ENCODE measurements at places on chromosomes 1 and 21.

- no peak for DNase-seq
Observed at GRCh38 chr1:199109160-199109559, 470.3 kb downstream of the PTPRC start.

GRCh38 chr1:176055398-176055797, 151.7 kb downstream of the COP1 start:
- DNase-seq, result no peak

DNA sequence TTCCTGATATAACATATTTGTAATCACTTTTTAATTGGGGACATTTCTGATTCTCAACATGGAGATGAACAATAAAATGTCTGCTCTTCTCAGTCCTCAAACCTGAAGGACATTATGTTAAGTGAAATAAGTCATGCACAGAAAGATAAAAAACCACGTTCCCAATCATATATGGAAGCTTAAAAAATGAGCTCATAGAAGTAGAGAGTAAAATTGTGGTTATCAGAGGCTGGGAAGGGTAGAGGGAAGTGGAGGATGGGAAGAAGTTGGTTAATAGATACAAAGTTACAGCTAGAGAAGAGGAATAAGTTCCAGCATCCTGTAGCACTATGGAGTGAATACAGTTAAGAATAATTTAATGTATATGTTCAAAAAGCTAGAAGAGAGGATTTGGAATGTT, 1.5 kb upstream of the CD48 start:
- DNase-seq, result no peak

DNA sequence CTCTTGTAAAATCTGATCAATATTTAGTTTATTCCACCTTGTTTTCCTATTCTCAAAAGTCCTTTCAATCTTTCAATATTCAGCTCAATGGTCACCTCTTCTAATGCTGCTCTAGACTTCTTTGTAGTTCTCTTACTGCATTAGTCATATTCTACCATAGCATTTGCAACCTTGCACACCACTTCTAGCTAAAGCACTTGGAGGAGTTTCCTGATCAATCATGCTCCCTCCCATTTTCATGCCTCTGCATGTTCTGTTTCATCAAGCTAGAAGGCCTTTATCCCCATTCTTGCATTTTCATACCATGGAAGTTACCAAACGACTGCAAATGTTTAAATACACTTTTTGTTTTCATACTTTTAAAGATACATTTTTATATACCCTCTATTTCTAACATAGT, 72.1 kb downstream of the SLC5A9 start:
- DNase-seq, result no peak

- no peak for DNase-seq
Observed at GRCh38 chr1:48033495-48034045, 36.4 kb upstream of the TRABD2B start.

GRCh38 chr1:202288177-202288576, 53.6 kb downstream of the UBE2T start:
- DNase-seq, result no peak

DNA sequence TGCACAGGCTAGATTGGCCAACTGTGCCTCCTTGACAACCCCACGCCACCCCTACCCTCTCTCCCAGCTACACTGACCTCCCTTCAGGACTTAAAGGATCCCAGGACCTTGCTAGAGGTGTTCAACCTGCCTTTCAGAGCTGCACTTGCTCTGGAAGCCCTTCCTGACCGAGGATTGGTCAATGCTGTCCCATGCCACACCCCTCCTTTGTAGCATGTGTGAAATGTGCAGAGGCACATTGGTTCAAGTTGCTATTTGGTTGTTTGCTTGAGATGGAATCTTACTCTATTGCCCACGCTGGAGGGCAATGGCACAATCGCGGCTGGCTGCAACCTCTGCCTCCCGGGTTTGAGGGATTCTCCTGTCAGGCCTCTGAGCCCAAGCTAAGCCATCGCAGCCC, 21.8 kb downstream of the ACTA1 start:
- DNase-seq, result no peak

DNA sequence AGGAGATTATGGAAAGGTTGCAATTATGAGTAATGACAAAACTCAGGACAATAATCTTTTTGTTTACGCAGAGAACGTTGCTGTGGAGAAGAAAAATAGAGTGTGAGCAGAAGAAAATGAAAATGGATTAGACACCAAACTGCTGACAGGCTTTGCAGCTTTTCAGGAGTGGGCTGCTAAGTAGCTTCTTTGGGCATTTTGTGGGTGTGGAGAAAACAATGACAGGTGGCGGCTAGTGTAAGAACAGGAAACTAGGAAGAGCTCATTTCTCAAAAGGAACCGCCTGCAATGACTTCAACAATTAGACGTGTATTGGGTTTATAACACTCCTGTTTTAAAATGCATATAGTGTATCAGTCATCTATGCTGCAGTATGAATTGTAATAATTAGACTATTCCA, 18.3 kb upstream of the PALMD start:
- no peak for DNase-seq

- no peak for DNase-seq
Observed at GRCh38 chr1:59481881-59482505, 185.1 kb downstream of the FGGY start.

- no peak for DNase-seq
Observed at GRCh38 chr1:206449565-206449964, 20.7 kb upstream of the IKBKE start.

DNA sequence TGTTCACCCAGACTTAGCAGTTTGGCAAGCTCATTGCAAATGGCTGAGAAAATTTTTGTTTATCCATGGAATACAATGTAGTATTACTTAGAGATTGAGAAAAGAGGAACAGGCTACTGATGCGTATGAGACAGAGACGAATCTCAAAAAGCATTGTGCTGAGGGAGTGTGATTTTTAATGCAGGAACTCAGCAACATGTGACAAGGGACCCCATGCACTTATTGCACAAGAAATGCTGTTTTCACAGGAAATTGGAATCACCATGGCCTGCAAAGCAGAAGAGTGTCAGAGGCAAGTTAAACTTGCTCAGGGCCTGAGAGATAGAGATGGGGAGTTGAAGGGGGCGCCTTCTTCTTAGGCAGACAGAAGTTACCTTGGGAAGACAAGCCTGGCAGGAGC, 32.6 kb upstream of the TLR5 start:
- no peak for DNase-seq

- DNase-seq, result no peak
Observed at GRCh38 chr1:53663529-53664300, 75.2 kb downstream of the GLIS1 start.

DNA sequence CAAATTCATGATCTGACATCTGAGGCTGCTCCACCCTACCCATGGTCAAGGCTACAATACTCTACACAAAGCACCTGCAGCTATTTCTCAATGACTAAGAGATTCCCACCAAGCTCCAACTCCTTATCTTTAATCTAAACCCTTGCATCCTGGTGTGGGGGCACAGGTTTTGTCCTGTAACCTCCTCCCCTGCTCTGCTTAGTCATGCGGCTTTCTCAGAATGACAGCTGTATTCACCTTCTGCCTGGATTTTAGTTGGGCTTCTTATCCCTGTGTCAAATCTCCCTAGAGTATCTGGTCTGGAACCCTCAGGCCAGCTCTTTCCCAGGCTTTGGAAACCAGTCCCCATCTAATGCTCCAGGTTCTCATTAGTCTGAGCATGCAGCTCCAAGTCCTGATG, 159.0 kb downstream of the BARHL2 start:
- no peak for DNase-seq

- DNase-seq, result no peak
Observed at GRCh38 chr1:40796939-40797667, 13.5 kb downstream of the KCNQ4 start.

DNA sequence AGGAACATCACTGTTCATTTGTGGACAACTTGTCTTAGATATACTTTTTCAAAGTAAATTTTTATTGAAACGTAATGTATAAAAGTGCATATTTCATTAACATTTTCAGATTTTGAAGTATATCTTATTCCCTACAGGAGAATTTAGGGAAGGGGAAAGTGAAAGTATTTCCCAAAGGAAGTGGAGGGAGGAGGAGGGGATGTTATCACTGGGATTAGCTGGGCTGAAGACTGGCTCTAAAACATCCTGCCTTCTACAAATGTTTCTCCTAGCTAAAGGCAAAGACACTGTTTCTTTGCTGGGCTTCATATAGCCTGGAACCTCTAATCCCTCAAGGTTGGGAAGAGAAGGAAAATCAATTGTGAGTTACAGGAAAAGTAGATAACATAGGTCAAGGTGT, 7.1 kb upstream of the ZNF697 start:
- DNase-seq, result no peak

DNA sequence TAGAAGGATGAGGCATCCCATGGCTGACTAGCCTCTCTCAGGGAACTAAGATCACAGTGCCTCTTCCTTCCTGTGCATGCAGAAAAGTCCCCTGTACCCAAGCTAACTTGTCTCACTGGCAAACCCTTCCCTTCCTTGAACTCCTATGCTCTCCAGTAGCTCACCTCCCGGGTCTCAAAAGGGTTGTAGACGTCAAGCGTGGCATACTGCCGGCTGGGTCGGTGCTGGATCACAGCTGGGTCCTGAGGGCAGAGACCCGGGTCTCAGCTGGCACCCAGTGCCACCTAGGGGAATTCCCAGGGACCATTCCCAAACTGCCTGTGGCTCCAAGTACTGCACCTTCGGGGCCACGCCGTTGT, 688 bp downstream of the SCAMP3 start:
- no peak for DNase-seq

- DNase-seq, result no peak
Observed at GRCh38 chr21:42456457-42456856, 39.6 kb downstream of the RSPH1 start.

DNA sequence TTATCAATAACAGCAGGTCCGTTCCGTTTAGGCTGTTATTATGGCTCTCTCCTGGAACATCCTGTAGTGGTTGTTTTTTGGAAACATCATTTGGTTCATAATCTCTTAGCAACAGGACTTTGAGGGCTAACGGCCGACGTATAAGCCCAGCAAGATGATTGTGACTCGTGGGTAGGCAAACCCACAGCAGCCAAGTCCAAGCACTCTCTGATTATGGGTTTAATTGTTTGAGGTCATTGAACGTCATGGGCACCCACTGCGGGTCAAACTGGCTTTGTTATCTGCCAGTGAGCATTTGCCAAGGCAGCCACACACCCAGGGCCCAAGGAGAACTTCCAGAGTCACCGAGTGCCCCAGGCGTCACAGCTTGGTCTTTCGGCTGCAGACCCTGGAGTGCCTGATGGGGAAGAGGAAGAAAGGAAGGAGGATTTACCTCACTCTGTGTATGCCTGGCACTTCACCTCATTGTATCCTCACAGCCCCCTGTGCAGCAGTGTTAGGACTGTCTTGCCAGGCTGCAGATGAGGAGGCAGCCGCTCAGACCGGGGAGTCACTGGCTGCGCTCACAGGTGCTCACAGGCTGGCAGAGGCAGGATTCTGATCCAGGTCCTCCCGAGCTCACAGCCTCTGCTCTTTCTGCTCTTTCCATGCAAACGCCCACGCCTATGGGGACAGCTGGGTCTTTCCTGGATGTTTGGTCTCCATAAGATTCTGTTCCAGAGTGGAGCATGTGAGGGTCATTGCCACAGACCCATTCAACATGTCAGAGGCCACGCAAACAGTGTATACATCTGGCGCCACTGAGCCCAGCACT, 30.8 kb upstream of the EPS8L3 start:
- DNase-seq, result no peak

DNA sequence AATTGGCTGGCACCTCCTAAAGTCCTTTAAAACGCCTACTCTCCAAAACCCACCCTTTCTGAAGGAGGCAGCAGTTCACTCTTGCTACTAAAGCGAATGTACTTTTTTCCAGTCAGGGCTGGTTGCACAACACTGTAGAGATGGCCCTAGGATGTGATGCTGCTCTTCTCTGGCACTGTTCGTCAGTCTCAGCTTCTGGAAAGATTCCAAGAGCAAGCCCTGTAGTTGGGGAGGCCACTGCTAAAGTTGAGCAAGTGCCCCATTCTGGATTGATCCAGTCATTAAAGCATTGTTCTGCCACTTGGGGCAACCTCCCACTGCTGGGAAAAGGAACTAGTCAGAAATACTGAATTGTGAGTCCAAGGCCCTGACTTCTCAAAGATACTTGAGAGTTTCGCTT, 28.5 kb upstream of the KCNQ4 start:
- no peak for DNase-seq

- no peak for DNase-seq
Observed at GRCh38 chr1:188224263-188224662, 1395.5 kb downstream of the PLA2G4A start.

GRCh38 chr1:36787312-36787913, 246.9 kb downstream of the GRIK3 start:
- no peak for DNase-seq

GRCh38 chr1:160651433-160652064, 4.7 kb upstream of the SLAMF1 start:
- DNase-seq, result no peak

- DNase-seq, result no peak
Observed at GRCh38 chr1:7478142-7478790, 292.8 kb upstream of the VAMP3 start.

DNA sequence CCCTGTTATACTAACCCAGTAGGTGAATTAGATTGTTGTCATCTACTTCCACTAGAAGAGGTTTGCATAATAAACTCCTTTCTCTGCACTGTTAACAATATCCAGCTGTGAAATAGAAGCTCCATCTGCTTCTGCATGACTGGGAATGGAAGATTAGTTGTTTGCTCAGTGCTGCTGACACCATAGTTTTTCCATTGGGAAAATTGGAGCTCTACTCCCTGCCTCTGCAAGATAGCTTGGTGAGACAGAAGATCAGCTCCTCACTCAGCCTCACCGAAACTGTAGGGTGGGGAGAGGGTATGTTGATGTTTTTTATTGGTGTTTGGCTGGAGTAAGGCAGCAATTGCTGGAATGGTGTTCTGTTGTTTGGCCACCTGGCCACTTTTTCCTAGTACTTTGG, 331.6 kb upstream of the ADAMTS5 start:
- no peak for DNase-seq

DNA sequence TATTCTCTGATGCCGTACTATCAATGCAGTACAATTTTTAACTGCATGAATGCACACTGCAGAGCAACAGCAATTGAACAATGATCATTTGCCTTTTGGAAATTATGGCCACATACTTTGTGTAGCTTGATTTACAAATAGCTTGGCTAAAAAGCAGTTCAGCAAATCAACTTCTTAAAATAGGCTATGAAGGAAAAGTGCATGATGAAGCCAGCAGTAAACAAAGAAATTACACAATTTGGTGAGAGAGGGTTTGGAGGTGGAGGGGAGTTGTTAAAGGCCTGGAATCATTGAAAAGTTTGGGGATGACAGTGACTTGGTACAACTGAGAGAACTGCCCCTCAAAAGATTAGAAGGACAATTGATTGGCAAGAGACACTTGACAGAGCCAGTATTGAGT, 6.5 kb downstream of the PIGM start:
- no peak for DNase-seq

GRCh38 chr1:161128591-161129420, 3.7 kb downstream of the DEDD start:
- DNase-seq, result no peak

DNA sequence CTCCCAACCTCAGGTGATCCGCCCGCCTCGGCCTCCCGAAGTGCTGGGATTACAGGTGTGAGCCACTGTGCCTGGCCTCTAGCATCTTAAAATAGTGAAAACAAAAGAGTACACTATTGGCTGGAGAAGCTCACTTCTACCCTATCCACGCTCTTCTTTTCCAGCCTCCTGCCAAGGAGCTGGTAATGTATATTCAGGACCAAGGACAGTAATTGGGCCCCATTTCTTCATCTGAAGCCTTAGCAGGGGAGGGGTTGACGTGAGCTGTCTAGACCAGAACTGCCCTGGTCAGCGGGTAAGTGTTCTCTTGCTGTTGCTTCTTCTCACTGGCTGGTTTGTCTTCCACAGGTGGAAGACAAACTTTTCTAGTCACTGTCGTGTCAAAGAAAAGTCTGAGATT, 70.2 kb downstream of the DNM3 start:
- DNase-seq, result no peak

- no peak for DNase-seq
Observed at GRCh38 chr1:230618537-230618936, 23.7 kb upstream of the COG2 start.

Data from GM12878 (cell line).